Activated CD8-positive, alpha-beta T cell treated with anti-CD3 and anti-CD28 coated beads for 36 hours (primary cell): ENCODE measurements at places on chromosomes 6 and 20. TPM values are rescaled to one million over a fixed set of nuclear protein-coding genes. Genes with fewer than 3 reads are reported as not detected.

GRCh38 chr6:164753517-164753916 lies 555.9 kb downstream of the C6orf118 start:
- no peak overlapping the region for H3K4me3 ChIP-seq
- H3K4me1 ChIP-seq = no peaks in the 10 kb centered on the region
- no peaks in the 10 kb centered on the region for H3K36me3 ChIP-seq
- no peak overlapping the region for H3K27ac ChIP-seq

DNA sequence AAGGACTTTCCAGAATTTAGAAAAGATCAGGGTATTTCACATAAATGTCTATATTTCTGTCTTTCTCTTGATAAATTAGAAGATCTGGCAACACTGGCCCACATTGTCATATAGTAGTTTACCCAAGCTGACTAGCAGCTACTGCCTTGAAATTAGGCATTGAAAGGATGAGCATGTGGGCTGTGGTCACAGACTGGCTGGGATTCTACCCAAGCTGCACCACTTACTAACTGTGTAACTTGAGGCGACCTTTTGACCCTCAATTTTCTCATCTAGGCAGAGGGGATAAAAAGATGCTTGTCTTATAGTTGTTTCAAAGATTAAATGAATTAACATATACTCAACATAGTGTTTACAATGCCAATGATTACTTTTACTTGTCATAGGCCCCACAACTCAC lies 152.7 kb upstream of the BMP2 start:
- no peaks in the 10 kb centered on the region for H3K36me3 ChIP-seq
- H3K27me3 ChIP-seq = no peaks in the 10 kb centered on the region
- no peak overlapping the region for H3K4me3 ChIP-seq
- H3K4me1 ChIP-seq = no peaks in the 10 kb centered on the region
- H3K27ac ChIP-seq = no peak overlapping the region

DNA sequence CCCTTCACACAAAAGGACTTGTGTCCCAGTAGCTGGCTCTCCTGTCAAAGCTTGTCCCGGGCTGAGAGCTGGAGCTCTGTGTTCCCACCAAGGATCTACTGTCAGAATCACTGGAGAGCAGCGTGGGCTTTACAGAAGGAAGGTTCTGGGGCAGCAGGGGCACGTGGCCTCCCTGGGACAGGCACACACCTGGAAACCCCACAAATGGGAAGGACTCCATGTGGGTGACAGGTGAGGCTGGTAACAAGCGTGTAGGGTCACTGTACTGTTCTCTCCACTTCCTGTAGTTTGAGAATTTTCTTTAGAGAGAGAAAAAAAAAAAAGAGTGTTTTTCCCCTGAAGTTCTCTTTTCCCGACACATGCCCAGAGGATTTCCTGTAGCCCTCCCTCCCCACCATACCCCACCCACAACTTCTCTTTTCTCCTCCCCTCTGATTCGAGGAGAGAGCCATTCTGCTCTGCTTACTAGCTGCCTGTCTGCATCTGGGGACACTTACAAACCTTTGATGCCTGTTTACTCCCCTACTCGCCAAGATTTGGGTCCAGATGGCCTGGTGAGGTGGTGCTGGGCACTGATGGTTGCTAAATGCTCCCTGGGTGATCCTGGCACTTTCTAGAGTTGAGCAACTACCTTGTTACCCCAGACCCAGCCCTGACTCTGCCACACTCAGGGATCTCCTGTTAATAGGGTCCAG lies 84.1 kb upstream of the SIRPA start:
- peaks cover 25% of the 10 kb centered on the region for H3K27me3 ChIP-seq
- H3K4me3 ChIP-seq = no peak overlapping the region
- no peaks in the 10 kb centered on the region for H3K36me3 ChIP-seq
- H3K4me1 ChIP-seq = peaks cover 6% of the 10 kb centered on the region

DNA sequence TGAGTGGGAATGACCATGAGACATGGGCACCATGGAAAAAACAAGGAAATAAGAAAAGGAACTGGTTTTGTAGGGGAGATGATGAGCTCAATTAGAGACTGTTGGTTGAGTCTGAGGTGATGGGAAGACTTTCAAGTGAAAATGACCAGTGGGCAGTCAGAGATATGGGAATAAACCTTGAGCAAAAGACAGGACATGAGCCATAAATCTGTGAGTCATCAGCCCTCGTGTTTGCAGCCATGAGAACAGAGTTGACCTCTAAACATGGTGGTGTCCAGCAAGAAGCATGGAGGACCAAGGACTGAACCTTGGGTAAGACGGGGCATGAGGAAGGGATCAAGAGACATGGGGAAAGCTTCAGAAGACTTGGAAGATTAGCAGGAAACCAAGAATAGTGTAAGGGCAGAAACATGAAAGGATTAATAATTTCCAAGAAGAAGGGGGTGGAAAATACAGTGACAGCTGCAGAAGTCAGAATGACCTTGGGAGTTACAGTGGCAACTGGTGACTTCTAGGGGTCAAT lies 280.6 kb upstream of the PRDM1 start:
- H3K36me3 ChIP-seq = no peaks in the 10 kb centered on the region
- no peak overlapping the region for H3K4me3 ChIP-seq
- peaks cover 21% of the 10 kb centered on the region for H3K4me1 ChIP-seq

DNA sequence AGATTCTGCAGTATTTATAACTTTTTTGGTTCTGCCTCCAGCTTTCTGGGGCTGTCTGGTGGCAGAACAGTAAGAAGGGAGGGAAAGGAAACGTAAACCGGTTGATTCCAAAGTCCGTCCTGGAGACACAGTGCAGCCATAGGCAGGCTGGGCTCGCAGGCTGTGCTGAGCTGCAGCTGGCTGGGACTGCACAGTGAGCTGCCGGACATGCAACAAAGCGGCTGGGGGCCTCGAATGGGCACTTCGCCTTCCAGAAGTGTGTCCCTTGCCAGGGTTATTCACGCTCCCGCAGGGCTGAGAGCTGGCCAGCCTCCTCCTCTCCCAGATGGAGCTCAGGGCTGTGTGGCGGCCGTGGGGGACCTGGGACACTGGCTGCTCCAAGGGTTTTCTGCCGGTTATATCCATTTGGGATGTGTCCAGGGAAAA lies 78.1 kb upstream of the CD93 start:
- no peaks in the 10 kb centered on the region for H3K36me3 ChIP-seq
- no peak overlapping the region for H3K27ac ChIP-seq
- H3K4me1 ChIP-seq = peaks cover 5% of the 10 kb centered on the region
- H3K4me3 ChIP-seq = no peak overlapping the region

GRCh38 chr6:12567682-12568081 lies 148.9 kb upstream of the PHACTR1 start:
- peaks cover 8% of the 10 kb centered on the region for H3K27me3 ChIP-seq
- no peak overlapping the region for H3K27ac ChIP-seq
- H3K4me3 ChIP-seq = no peak overlapping the region
- H3K36me3 ChIP-seq = no peaks in the 10 kb centered on the region

- no peaks in the 10 kb centered on the region for H3K27me3 ChIP-seq
- DNase-seq = no peak
- no peak overlapping the region for H3K27ac ChIP-seq
- peaks cover 17% of the 10 kb centered on the region for H3K36me3 ChIP-seq
These were observed 23.4 kb downstream of the SLC17A5 start for GRCh38 chr6:73630401-73630800.

DNA sequence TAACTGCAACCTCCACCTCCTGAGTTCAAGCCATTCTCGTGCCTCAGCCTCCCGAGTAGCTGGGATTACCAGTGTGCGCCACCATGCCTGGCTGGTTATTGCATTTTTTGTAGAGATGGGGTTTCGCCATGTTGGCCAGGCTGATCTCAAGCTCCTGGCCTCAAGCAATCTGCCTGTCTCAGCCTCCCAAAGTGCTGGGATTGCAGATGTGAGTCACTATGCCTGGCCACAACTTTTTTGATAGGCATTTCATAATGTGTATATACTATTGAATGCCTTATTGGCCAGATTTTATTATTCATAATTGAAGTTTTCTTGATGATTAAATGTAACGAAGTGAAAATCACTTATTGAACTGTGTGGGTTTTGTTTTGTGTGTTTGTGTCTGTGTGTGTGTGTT lies 27.9 kb downstream of the FIG4 start:
- no peaks in the 10 kb centered on the region for H3K27me3 ChIP-seq
- peaks cover 13% of the 10 kb centered on the region for H3K36me3 ChIP-seq
- H3K4me3 ChIP-seq = no peak overlapping the region
- DNase-seq = no peak
- H3K27ac ChIP-seq = no peak overlapping the region

GRCh38 chr20:9555781-9556180 lies 41.4 kb downstream of the LAMP5 start:
- no peaks in the 10 kb centered on the region for H3K36me3 ChIP-seq
- H3K27ac ChIP-seq = no peak overlapping the region
- no peaks in the 10 kb centered on the region for H3K4me1 ChIP-seq
- no peak for DNase-seq

DNA sequence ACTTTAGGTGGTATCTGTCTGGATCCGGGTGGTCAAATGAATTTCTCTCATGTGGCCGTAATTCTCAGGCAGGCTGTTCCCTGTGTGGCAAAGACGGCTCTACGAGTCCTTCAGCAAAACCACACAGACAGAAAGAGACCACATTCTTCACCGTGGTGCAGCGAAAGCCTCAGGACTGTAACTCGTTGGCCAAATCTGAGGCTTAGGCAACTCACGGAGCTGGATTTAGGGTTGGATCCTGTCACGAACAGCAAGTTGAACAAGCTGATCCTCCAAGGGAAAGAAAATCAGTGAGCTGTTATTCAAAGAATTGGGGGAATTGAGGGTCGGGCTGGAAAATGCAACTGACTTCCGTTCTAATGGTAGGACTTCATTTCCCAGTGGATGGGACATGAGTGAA lies 167.4 kb downstream of the ZMYND8 start:
- no peak overlapping the region for H3K4me3 ChIP-seq
- H3K27ac ChIP-seq = no peak overlapping the region
- no peak for DNase-seq
- peaks cover 12% of the 10 kb centered on the region for H3K27me3 ChIP-seq
- H3K4me1 ChIP-seq = peaks cover 6% of the 10 kb centered on the region

GRCh38 chr6:55449225-55449624 lies 122.0 kb downstream of the GFRAL start:
- H3K27me3 ChIP-seq = no peaks in the 10 kb centered on the region
- H3K36me3 ChIP-seq = no peaks in the 10 kb centered on the region
- no peak overlapping the region for H3K4me3 ChIP-seq
- no peaks in the 10 kb centered on the region for H3K4me1 ChIP-seq
- H3K27ac ChIP-seq = no peak overlapping the region
- no peak for DNase-seq

DNA sequence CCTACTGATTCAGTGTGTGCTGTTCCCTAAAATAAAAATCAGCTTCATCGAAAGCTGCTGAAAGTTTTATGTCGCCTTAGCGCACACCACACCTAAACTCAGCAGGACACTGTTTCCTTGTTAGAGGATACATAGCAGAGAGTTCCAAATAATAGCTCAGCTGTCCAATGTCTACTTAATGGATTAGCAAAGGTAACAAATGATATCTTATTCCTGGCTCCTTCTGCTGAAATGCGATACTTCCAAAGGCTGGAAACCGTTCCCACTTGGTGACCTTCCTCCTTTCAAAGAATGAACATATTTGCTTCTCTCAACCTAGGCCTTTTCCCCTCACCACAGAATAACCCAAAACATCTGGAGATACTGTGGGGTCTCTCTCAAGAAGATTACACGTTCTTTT lies 189.5 kb upstream of the GMDS start:
- H3K27me3 ChIP-seq = no peaks in the 10 kb centered on the region
- H3K4me1 ChIP-seq = no peaks in the 10 kb centered on the region
- no peaks in the 10 kb centered on the region for H3K36me3 ChIP-seq
- H3K4me3 ChIP-seq = no peak overlapping the region
- no peak for DNase-seq

- no peak for DNase-seq
- H3K36me3 ChIP-seq = no peaks in the 10 kb centered on the region
- H3K27me3 ChIP-seq = no peaks in the 10 kb centered on the region
- H3K4me1 ChIP-seq = no peaks in the 10 kb centered on the region
- no peak overlapping the region for H3K4me3 ChIP-seq
These were observed 83.8 kb downstream of the TENT5A start for GRCh38 chr6:81668615-81669047.

DNA sequence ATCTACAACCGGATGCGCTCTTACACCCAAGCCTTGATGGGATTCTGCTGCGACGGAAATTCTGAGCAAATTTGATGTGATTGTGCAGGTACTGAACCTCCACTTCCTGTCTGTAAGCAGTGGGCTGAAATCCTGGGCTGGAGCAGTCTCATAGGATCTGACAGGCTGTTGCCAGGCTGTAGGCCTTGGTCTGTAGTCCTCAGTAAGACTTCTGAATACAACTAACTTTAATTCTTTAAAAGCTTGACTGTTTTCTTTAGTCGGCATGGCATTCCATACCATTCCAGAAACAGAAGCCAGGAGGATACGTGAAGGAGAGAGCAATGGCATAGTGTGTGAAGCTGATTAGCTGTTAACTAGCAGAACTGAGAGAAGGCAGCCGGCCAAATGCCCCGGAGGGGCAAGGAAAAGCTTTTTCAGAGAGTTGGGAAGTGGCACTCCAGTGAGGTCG lies 68.3 kb downstream of the ADTRP start:
- no peaks in the 10 kb centered on the region for H3K27me3 ChIP-seq
- peaks cover 41% of the 10 kb centered on the region for H3K36me3 ChIP-seq
- peak overlapping the region; percentile 57 for H3K4me3 ChIP-seq
- H3K4me1 ChIP-seq = peaks cover 66% of the 10 kb centered on the region
- DNase-seq = peak; percentile 85

NCOA5 gene
- 13.1 TPM for total RNA-seq

CGA gene
- total RNA-seq = not detected

BMP7 gene
- not detected for total RNA-seq
